Skin of body (tissue), 3 donors: ENCODE measurements at places on chromosomes 7 and 10. TPM values are rescaled to one million over a fixed set of nuclear protein-coding genes. Genes with fewer than 3 reads are reported as not detected.

The LLCFC1 gene
- not detected for total RNA-seq

The CPED1 gene
- 25.8 TPM for total RNA-seq

The ST8SIA6 gene
- 0.79 TPM for total RNA-seq

The ARHGAP19 gene
- 16.0 TPM for total RNA-seq

GRCh38 chr7:38756521-38756920 lies 125.3 kb upstream of the AMPH start:
- no peak for DNase-seq

DNA sequence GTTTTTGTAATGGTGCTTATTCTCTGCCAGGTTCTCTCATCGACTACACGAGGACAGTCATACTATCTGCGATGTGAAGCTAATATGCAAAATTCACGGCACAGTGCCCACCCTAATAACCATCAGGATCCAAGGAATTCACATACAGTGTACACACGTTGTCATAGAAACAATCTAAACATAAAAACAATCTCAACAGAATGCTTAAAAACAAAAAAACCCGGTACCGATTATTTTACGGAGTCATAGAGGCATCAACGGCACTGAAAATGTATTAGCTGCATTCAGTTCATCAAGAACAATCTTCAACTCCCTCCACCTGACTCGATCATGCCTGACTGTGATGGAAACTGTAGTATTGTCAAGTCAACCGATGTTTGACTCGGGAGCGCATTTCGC lies 628 bp downstream of the MRPS33 start:
- no peak for DNase-seq

GRCh38 chr7:91683823-91684222 lies 196.7 kb downstream of the MTERF1 start:
- no peak for DNase-seq

DNA sequence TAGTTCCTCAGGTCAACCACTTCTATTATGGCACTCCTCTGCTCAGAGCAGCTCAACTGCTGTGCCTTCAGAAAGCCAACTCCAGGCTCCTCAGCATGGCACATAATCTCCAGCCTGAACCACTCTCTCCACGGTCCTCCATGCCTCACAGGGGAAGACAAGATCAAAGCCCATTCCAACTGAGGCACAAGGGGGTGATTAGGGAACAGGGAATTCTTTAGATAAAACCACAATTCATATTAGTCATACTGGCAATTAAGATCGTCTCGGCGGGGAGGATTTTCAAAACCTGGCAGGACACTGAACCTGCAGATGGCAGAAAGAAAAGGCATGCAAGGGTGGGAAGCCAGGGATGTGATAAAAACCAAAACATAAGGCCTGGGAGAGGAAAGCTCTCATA lies 361.6 kb downstream of the FGFR2 start:
- DNase-seq: no peak

GRCh38 chr7:8295638-8296361 lies 33.8 kb upstream of the ICA1 start:
- peak; percentile 84 for DNase-seq

DNA sequence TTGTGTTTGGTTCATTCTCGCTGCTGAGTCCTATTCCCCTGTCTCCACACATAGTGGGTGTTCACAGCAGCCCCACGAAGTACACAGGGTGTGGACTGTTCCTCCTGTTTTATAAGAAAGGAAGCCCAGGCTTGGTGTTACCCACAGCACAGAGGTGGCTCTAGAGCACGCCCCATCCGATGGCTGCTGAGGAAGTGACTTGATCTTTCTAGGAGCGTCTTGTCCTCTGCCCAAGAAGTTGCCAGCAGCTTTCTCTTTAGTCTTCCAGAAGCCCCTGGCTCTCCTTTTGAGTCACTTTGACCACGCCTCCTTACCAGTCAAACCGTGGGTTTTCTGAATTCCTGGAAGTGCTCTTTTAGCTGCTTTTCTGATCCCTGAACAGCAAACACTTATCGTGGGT lies 94.0 kb downstream of the GRK5 start:
- no peak for DNase-seq

DNA sequence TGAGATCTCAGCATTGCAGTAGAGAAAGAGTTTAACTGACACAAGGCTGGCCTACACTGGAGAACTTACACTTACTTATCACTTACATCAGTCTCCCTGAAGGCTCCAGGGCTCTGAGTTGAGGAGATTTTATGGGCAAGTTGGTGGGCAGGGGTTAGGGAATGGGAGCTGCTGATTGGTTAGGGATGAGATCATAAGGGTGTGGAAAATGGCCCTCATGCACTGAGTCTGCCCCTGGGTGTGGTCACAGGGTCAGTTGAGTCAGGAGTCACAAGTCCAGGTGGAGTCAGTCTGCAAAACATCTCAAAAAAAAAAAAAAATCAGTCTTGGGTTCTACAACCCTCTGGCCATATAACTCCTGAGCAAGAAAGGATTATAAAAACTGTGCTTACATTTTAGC lies 60.5 kb downstream of the PPP1R17 start:
- DNase-seq: no peak

- peak; percentile 19 for DNase-seq
These were observed 174.8 kb downstream of the DKK1 start for GRCh38 chr10:52488606-52489485.

GRCh38 chr7:100975371-100975821 lies 6.0 kb downstream of the MUC12 start:
- DNase-seq: no peak

DNA sequence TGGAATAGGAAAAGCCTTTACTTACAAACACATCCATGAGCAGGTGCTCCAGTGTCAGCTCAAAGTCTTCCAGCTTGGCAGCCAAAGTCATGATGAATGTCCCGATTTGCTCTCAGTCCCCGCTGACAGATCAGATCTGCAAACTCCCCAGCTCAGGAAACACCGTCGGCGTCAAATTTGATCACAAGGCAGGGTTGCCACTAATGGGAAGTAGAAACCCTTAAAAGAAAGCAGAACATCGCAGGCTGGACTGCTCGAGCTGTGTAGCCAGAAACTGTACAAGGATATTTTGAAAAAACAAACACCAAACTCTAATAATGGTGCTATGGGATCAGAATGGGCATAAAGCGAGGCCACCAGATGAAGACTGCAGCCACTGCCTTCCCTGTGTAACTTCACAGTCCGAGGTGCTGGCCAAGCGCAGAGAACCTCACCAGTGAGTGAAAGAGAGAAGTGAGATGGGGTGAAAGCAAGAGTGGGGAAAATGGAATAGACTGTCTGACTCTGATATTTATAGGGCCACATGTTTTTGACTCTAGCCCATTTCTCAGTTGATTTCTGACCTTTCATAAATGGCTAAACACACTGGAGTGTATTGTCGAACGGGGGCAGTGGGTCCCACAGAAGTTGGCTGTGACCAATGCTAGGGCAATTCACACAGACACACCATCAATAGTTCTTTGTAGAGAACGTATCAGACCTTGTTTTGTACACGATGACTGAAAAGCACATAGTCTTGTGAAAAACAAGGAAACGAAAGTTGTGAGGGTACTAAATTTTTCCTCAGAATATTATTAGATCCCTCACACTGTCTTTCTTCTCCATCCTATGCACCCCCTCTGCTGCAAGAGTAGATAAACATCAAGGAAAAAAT lies 306.2 kb downstream of the FRMD4A start:
- DNase-seq: no peak

DNA sequence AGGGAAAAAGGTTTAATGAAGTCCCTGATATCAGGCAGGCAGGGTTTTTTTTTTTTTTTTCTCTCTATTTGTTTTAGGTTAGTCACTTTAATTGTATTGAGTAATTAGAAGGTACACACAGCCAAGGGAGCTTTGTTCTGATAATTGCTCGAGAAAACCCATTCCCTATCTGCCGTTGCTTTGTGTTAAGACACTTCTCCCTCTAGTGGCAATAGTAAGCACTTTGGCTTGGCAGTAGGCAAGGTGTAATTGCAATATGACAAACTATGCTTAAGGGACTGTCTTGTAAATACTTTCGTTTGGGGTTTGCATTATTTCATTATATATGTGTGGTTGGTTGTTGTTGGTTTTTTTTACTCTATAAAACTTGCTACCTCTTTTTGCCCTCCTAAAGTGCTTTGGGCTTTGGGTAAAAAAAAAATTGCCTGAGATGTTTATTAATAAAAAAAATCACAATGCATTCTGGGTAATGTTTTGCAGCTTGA lies 113.4 kb downstream of the BTRC start:
- DNase-seq: peak; percentile 25

- DNase-seq: no peak
These were observed 259.8 kb upstream of the MAGI2 start for GRCh38 chr7:79713276-79713675.

- DNase-seq: no peak
These were observed 163.2 kb downstream of the AVL9 start for GRCh38 chr7:32658467-32658869.

GRCh38 chr7:68288144-68288593 lies 1291.5 kb downstream of the TYW1 start:
- DNase-seq: no peak
